Activated CD4-positive, alpha-beta T cell treated with anti-CD3 and anti-CD28 coated beads, Interleukin-2, amount 10 ng/mL, durations not matched to agents 7 days and 5 days (primary cell): ENCODE measurements at places on chromosomes 4 and X. TPM values are rescaled to one million over a fixed set of nuclear protein-coding genes. Genes with fewer than 3 reads are reported as not detected.

Gene PLAC1
- not detected for total RNA-seq

Gene STK32B
- not detected for total RNA-seq

Gene COL25A1
- total RNA-seq, result not detected

Gene PNMA3
- 1.4 TPM for total RNA-seq

Gene UGT2B10
- not detected for total RNA-seq

Gene MAGEB1
- total RNA-seq, result not detected

Gene AWAT2
- not detected for total RNA-seq

Gene ASB9
- 0.67 TPM for total RNA-seq

Gene SCRG1
- not detected for total RNA-seq

Gene MFAP3L
- total RNA-seq, result 0.27 TPM

Gene TLR1
- total RNA-seq, result 21.0 TPM

Gene RADX
- 7.8 TPM for total RNA-seq

Gene SRD5A3
- total RNA-seq, result 8.3 TPM

Gene ETDA
- not detected for total RNA-seq

Gene PNMA6A
- 0.15 TPM for total RNA-seq

Gene TCEAL7
- not detected for total RNA-seq

Gene CYLC1
- not detected for total RNA-seq

Gene MFSD8
- total RNA-seq, result 18.7 TPM

Gene NLRP2B
- total RNA-seq, result not detected

Gene ADAMTS3
- not detected for total RNA-seq

Gene ARX
- not detected for total RNA-seq
